ENCODE measurements at places on chromosomes 5 and 9. TPM values are rescaled to one million over a fixed set of nuclear protein-coding genes. Genes with fewer than 3 reads are reported as not detected.

The C9orf43 gene
- total RNA-seq, result 0.35 TPM

The SLC6A7 gene
- not detected for total RNA-seq

The CAMK4 gene
- total RNA-seq, result 1.1 TPM

The DMRT3 gene
- not detected for total RNA-seq

The IGIP gene
- total RNA-seq, result 5.5 TPM

The LRRC19 gene
- not detected for total RNA-seq

The NTNG2 gene
- total RNA-seq, result 1.3 TPM

The STRBP gene
- total RNA-seq, result 2.0 TPM

The RABL6 gene
- 69.3 TPM for total RNA-seq

The ARL15 gene
- 4.0 TPM for total RNA-seq

The DRD1 gene
- total RNA-seq, result not detected

The MLLT3 gene
- total RNA-seq, result 12.0 TPM

The ADAMTS16 gene
- not detected for total RNA-seq

The MAML1 gene
- 16.5 TPM for total RNA-seq

The IL5 gene
- not detected for total RNA-seq

The STKLD1 gene
- 3.4 TPM for total RNA-seq

The OR1Q1 gene
- total RNA-seq, result not detected

The PDLIM4 gene
- total RNA-seq, result 27.4 TPM

The LRRC70 gene
- total RNA-seq, result 0.51 TPM

The HEMGN gene
- not detected for total RNA-seq

The OGN gene
- total RNA-seq, result 78.1 TPM

The IL3 gene
- not detected for total RNA-seq

The AGXT2 gene
- total RNA-seq, result not detected

The SLC45A2 gene
- not detected for total RNA-seq

The ADCY2 gene
- not detected for total RNA-seq

The SHOC1 gene
- total RNA-seq, result not detected

The CDC20B gene
- not detected for total RNA-seq

The ABO gene
- total RNA-seq, result not detected

Data from pericardium fibroblast (primary cell).